ENCODE measurements at places on chromosomes 7 and 10. TPM values are rescaled to one million over a fixed set of nuclear protein-coding genes. Genes with fewer than 3 reads are reported as not detected.

GRCh38 chr10:59175538-59176240 is 754 bp upstream of the PHYHIPL start:
- H3K27me3 ChIP-seq = peaks cover 14% of the 10 kb centered on the region
- no peak for DNase-seq
- H3K36me3 ChIP-seq = peaks cover 1% of the 10 kb centered on the region
- no peak overlapping the region for H3K27ac ChIP-seq
- H3K4me1 ChIP-seq = peaks cover 2% of the 10 kb centered on the region
- H3K4me3 ChIP-seq = no peak overlapping the region

GRCh38 chr10:133400624-133401424 is 6.9 kb downstream of the MTG1 start:
- H3K4me3 ChIP-seq = peak overlapping the region; percentile 52
- H3K27me3 ChIP-seq = no peaks in the 10 kb centered on the region
- H3K36me3 ChIP-seq = peaks cover 59% of the 10 kb centered on the region
- no peak for DNase-seq

GRCh38 chr10:122392835-122393234 is 18.3 kb downstream of the PLEKHA1 start:
- no peak overlapping the region for H3K27ac ChIP-seq
- peaks cover 5% of the 10 kb centered on the region for H3K36me3 ChIP-seq
- no peak overlapping the region for H3K4me3 ChIP-seq
- DNase-seq = no peak
- peaks cover 18% of the 10 kb centered on the region for H3K4me1 ChIP-seq

POLR2J2 gene
- total RNA-seq = 15.4 TPM

DNA sequence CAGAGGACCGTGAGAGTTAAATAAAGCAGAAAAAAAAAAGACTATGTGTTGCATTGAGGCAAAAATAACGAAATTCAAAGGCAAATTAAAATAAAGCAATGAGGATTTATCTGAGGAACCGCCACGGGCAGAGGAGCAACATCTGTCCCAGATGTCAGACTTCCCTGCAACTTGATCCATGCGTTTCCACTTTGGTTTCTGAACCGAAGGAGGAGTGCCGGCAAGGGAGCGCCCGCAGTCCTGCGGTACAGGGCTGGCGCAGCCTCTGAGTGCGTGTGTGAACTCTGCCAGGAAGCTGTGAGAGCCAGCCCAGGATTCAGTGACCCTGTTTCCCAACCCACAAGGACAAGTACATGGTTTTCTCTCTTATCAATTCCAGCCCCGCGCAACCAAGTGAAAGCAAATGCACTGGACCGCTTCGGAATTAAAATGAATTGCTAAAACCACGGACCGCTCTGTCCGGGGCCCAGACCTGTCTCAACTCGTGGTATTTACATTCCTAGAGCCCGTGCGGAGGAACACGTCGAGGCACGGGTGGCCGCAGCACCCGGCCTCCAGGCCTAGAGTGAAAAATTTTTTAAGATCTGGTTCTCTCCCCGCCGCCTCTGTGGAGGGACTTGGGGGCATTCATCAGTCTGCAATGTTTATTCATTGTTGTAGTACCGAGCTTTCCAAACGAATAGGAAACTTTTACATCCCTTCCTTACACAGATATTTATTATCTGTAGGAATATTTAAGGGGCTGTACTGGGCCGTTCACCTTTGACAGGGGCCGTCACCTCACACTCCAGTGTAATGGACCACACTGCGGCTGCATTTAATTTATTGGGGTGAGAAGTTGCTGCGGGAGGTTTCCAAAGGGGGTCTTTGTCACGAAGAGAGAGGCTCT is 291.5 kb upstream of the NFE2L3 start:
- H3K4me3 ChIP-seq = peak overlapping the region; percentile 9
- H3K4me1 ChIP-seq = peaks cover 43% of the 10 kb centered on the region

TSPAN33 gene
- 6.1 TPM for total RNA-seq

DNA sequence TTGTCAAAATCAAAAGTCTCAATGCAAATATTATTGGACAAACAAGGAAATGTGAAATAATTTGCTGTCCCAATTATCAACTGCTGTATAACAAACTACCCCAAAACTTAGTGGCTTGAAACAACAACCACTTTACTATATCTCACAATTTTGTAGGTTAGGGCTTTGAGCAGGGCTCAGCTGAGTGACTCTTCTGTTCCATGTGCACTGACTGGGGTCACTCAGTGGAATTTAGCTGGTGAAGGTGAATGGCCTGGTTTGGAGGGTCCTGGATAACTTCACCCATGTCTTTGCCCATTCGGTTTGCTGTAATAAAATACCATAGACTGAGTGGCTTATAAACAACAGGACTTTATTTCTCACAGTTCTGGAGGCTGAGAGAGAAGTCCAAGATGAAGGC is 3.7 kb upstream of the GSDME start:
- no peaks in the 10 kb centered on the region for H3K36me3 ChIP-seq
- no peak overlapping the region for H3K27ac ChIP-seq
- H3K27me3 ChIP-seq = peaks cover 80% of the 10 kb centered on the region
- no peak overlapping the region for H3K4me3 ChIP-seq
- DNase-seq = no peak

- H3K4me1 ChIP-seq = peaks cover 1% of the 10 kb centered on the region
- no peaks in the 10 kb centered on the region for H3K27me3 ChIP-seq
- no peak for DNase-seq
- no peak overlapping the region for H3K27ac ChIP-seq
These were observed 72.1 kb downstream of the AKR1C4 start for GRCh38 chr10:5268743-5269142.

DNA sequence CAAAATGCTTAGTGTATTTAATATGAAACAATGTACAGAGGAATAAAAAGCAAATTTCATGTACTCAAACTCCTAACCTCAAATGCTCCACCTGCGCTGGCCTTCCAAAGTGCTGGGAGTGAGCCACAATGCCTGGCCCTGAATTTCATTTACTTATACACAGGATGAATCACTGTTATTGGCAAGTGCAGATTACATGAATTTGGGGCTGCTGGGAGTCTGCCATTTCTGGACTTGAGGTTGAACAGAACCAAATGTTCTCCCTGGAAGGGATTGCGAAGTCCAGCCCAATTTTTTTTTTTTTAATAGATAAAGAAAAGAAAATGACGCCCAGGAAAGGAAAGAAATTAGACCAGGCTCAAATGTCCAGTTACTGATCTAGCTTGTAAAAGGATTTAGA is 6.8 kb upstream of the CSTF2T start:
- no peak for DNase-seq
- H3K4me3 ChIP-seq = no peak overlapping the region
- peaks cover 11% of the 10 kb centered on the region for H3K36me3 ChIP-seq

DOCK1 gene
- total RNA-seq = 0.07 TPM

GRCh38 chr7:117225536-117225935 is 97.3 kb downstream of the WNT2 start:
- no peak overlapping the region for H3K4me3 ChIP-seq
- no peak for DNase-seq
- H3K36me3 ChIP-seq = no peaks in the 10 kb centered on the region
- H3K4me1 ChIP-seq = no peaks in the 10 kb centered on the region

DNA sequence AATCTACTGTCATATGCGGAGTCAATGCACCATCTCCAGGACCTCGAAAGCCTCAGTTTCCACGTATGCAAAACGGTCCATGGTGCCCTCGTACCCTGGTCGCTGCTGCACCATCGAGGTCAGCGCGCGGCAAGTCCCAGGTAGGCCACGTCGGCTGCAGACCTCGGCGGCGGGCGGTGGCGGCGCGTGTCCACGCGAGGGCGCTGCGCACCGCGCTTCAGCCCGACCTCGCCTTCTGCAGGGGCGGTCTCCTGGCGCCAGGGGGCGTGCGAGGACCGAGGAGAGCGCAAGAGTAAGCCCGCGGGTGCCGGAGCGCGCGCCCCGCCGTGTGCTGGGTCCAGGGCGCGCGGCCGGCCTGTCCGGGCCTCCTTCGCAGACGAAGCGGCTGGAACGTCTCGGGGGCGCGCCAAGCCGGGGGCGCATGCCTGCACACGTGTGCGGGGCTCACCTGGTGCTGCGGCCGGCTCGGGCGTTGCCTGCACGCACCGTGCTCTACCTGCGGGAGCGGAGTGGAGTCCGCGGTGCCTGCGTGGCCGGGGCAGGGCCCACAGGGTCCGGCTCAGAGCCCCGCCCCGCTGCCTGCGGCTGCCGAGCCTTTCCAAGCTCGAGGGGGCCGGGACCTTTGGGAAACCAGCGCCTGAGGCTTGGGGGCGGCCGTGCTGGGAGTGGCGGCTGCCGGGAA is 54.0 kb downstream of the GLRX3 start:
- H3K27me3 ChIP-seq = peaks cover 9% of the 10 kb centered on the region
- no peaks in the 10 kb centered on the region for H3K36me3 ChIP-seq
- H3K4me1 ChIP-seq = peaks cover 4% of the 10 kb centered on the region

- DNase-seq = no peak
- no peak overlapping the region for H3K27ac ChIP-seq
- H3K4me3 ChIP-seq = no peak overlapping the region
- H3K4me1 ChIP-seq = no peaks in the 10 kb centered on the region
- H3K36me3 ChIP-seq = no peaks in the 10 kb centered on the region
These were observed 108.2 kb upstream of the PCBD1 start for GRCh38 chr10:70996549-70996948.

DNA sequence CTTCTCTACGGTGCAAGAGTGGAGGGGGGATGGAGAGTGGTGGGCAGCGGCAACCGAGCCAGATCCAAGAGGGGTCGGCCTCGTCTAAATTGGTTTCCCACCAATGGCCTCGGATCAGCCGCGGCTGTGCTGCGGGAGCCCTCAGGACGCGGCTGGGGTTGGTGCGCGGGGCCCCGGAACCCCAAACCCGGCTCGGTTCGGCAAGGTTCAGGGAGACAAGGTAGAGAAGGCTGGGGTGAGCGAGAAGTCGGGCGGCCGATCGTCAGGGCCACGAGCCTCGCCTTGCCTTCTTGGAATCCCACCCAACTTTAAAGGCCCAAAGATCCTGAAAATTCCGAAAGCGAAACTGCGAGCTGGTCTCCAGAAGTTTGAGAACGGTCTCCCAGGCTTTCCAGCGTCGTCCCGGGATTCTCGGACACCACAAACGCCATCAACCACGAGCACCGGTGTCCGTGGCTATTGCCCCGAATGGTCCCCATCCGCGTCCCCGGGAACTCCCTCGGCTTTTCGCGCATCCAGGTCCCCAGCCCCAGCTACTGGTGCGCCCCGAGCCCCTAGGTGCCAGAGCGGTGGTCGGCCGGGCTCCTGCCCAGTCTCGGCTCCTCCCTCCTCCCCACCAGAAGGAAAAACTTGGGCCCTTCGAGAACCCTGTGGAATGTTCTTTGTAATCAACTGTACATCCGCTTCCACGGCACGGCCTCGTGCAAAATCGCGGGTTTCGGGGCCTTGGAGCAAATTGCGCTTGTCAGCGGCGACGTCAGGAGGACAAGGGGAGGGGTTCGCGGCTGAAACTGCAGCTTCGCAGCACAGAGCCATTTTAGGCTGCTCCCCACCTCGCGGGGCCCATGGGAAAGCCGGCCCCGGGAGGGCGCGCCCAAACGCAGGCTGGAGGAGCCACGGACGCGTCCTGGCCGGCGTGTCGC is 3.2 kb downstream of the SFMBT2 start:
- peaks cover 57% of the 10 kb centered on the region for H3K4me1 ChIP-seq
- H3K4me3 ChIP-seq = peak overlapping the region; percentile 94
- peaks cover 30% of the 10 kb centered on the region for H3K36me3 ChIP-seq
- DNase-seq = peak; percentile 57

FRAT2 gene
- 14.4 TPM for total RNA-seq

- DNase-seq = peak; percentile 64
- H3K4me3 ChIP-seq = no peak overlapping the region
- H3K4me1 ChIP-seq = no peaks in the 10 kb centered on the region
- no peaks in the 10 kb centered on the region for H3K27me3 ChIP-seq
These were observed 51.3 kb upstream of the GPR26 start for GRCh38 chr10:123614888-123615287.

ABCF2 gene
- 47.3 TPM for total RNA-seq

DNA sequence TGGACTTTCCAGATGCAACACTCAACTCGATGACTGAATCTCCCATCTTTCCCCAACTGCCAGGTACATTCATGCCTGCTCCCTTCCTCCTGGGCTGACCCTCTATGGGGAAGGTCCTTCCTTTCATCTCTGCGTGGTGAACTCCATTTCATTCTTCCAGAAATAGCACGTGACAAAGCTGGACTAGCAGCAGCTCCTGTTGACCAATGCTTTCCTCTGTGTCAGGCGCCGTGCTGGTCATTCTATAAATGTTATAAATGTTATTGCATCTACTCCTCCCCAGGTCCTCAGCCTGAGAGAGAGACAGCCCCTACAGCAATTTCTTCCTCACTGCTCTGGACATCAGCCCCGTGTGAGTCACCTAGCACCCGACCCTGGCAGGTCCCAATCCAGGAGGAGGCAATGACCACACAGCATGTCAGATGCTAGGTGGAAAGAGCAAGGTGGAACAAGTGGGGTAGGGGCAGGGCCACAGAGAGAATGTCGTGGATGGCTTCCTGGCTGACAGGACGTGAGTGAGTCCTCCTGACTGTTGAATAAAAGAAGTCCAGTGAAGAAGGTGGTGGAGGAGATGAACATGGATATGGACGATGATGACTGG is 178.1 kb downstream of the ADAM12 start:
- no peaks in the 10 kb centered on the region for H3K27me3 ChIP-seq
- no peaks in the 10 kb centered on the region for H3K4me1 ChIP-seq
- no peak overlapping the region for H3K27ac ChIP-seq
- no peaks in the 10 kb centered on the region for H3K36me3 ChIP-seq
- no peak overlapping the region for H3K4me3 ChIP-seq

DNA sequence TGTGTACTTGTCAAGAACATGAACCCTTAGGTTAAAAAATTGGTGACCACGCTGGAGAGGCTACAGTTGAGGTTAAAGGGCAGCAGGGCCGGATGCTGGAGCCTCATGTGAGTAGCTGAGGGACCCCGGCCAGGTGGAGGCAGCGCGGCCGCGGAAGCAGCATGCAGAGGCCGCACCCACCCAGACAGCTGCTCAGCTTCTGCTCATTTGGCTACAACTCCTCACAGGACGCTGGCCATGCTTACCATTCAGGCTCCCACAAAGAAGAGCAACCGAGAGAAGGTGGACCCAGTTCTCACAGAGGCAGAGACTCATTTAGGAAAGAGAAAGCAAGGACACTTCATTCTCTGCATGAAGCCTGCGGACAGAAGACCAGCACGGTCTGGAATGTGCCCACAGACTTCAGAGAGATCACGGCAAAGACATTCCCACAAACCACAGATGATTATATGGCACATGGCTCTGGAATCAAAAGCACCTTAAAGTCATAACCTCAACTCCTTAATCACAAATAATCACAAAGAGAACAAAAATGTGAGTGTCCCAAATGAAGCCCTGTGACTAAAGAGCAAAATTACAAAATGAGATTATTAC is 94.4 kb downstream of the VOPP1 start:
- no peaks in the 10 kb centered on the region for H3K27me3 ChIP-seq
- DNase-seq = no peak
- H3K36me3 ChIP-seq = peaks cover 3% of the 10 kb centered on the region
- no peak overlapping the region for H3K27ac ChIP-seq
- H3K4me1 ChIP-seq = peaks cover 31% of the 10 kb centered on the region

DNA sequence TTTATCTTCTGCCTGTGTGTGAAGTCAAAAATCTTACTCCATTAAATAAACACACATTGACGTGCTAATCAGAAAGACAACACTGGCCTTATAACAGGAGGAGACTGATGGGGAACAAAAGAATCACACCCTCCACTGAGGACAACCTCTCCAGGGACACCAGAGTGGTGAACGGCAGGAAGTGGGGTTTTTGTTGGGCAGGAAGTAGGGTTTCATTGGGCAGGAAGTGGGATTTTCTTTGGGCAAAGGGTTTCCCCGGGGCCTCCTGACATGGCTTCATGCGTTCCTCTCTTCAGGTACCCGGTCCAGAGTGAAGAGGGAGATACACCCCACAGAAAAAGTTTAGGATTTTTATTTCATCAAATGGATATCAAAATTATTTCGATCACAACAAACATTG is 30.6 kb downstream of the ADARB2 start:
- no peak overlapping the region for H3K4me3 ChIP-seq
- no peaks in the 10 kb centered on the region for H3K36me3 ChIP-seq
- peak overlapping the region; percentile 68 for H3K27ac ChIP-seq
- H3K4me1 ChIP-seq = peaks cover 9% of the 10 kb centered on the region
- DNase-seq = no peak

TSPAN12 gene
- not detected for total RNA-seq

Measured in activated CD8-positive, alpha-beta memory T cell treated with anti-CD3 and anti-CD28 coated beads, Interleukin-2, amount 10 ng/mL, durations not matched to agents 7 days and 5 days (primary cell).